ENCODE measurements at places on chromosomes 1 and 21. TPM values are rescaled to one million over a fixed set of nuclear protein-coding genes. Genes with fewer than 3 reads are reported as not detected.

Gene PLEKHN1
- 14.3 TPM for total RNA-seq

Gene PM20D1
- total RNA-seq, result 0.69 TPM

- H3K36me3 ChIP-seq, result no peaks in the 10 kb centered on the region
- H3K4me3 ChIP-seq, result no peak overlapping the region
- no peaks in the 10 kb centered on the region for H3K4me1 ChIP-seq
- no peak overlapping the region for H3K27ac ChIP-seq
These were observed 54.6 kb downstream of the GORAB start for GRCh38 chr1:170586321-170587252.

DNA sequence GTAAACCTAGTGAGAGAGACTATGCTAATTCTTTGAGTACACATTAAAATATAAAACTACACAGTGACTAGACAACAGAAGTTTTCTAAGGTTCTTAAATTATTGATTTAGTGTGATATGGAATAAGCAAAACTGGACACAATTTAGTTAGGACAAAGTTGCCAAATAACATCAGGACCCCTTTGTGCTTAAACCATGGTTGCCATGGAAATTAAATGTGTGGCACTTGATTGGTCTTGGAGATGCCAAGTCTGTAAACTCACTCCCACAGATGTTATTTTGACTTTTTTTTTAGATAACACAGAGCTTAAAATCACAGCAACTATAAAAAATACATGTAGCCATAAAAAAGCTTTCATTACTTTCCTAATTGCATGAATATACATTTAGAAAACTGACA lies 234.6 kb downstream of the BRINP3 start:
- H3K27ac ChIP-seq, result no peak overlapping the region
- DNase-seq, result no peak
- no peaks in the 10 kb centered on the region for H3K36me3 ChIP-seq
- no peaks in the 10 kb centered on the region for H3K27me3 ChIP-seq

GRCh38 chr1:110229348-110230001 lies 19.4 kb downstream of the KCNC4 start:
- peaks cover 29% of the 10 kb centered on the region for H3K4me1 ChIP-seq

Gene LIN28A
- not detected for total RNA-seq

Gene BRDT
- total RNA-seq, result not detected

DNA sequence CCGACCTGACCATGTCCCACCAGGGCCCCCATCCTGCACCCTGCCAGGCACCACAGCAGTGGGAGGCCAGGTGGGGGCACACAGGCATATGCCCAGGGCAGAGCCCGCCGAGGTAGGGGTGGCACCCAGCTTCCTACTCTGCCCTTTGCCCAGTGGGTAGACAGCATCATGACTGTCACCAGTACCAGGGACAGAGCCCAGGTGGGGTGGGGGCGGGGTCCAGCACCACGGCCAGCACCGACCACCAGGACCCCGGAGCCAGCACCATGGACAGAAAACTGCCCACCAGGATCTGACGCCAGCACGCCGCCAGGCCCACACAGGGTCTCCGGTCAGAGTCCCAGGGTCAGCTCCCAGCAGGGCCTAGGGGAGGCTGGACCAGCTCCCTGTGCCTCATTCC lies 3.8 kb downstream of the TAS1R3 start:
- H3K27me3 ChIP-seq, result no peaks in the 10 kb centered on the region
- H3K27ac ChIP-seq, result no peak overlapping the region
- peak; percentile 83 for DNase-seq

Gene MSH4
- total RNA-seq, result 0.41 TPM

- no peaks in the 10 kb centered on the region for H3K4me1 ChIP-seq
- H3K27ac ChIP-seq, result peak overlapping the region; percentile 64
- no peaks in the 10 kb centered on the region for H3K36me3 ChIP-seq
- DNase-seq, result peak; percentile 53
- H3K4me3 ChIP-seq, result peak overlapping the region; percentile 32
- H3K27me3 ChIP-seq, result no peaks in the 10 kb centered on the region
These were observed 8.1 kb upstream of the TSPAN1 start for GRCh38 chr1:46166521-46167462.

DNA sequence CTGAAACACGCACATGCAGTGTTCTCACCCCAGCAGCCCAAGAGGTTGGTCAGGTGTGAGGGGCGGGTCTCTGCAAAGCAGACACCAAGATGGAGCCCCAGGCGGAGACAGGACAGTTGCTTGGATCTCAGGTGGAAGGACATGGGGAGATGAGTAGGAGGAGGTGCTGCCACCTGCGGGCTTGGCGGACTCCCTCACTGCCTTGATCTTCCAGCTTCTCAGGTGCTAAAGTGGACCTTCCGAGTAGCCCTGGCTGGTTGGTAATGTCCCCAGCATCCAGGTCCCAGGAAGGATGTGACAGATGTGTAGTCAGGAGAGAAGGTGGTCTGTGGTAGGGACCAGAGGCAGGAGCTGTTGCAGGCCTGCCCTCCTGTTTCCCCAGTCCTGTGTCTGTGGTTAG lies 114.1 kb downstream of the AJAP1 start:
- no peak overlapping the region for H3K4me3 ChIP-seq
- no peak overlapping the region for H3K27ac ChIP-seq
- no peaks in the 10 kb centered on the region for H3K27me3 ChIP-seq
- no peak for DNase-seq

Gene KCNE2
- total RNA-seq, result not detected

Gene BNIPL
- 0.54 TPM for total RNA-seq

DNA sequence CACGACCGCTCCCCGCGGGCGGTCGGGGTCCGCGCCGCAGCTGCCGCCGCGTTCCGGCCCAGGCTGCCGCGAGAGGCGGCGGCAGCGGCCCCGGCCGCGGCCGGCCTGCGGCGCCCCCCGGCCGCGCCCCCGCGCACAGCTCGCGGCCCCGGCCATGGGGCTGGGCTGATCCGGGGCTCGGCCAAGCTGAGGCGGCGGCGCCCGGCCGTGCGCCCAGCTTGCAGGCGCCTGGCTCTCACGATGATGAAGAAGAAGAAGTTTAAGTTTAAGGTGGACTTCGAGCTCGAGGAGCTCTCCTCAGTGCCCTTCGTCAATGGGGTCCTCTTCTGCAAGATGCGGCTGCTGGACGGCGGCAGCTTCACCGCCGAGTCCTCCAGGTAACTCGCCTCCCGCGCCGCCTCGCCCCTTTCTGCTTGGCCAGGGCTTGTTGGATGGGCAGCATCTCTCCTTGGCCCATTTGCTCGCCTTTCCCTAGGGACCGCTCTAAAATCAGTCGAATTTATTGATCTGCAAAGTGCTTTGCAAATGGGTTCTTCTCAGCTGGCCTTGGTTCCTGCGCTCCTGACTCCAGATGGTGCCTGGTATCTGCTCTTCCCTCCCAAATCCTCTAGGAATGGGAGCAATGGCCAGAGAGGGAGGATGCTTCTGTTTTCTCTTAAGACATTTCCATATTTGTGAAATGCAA lies 431 bp downstream of the EEIG2 start:
- no peaks in the 10 kb centered on the region for H3K27me3 ChIP-seq
- peaks cover 4% of the 10 kb centered on the region for H3K4me1 ChIP-seq
- H3K4me3 ChIP-seq, result peak overlapping the region; percentile 81
- H3K36me3 ChIP-seq, result no peaks in the 10 kb centered on the region

Gene PER3
- 23.8 TPM for total RNA-seq

Gene CELA2A
- total RNA-seq, result not detected

DNA sequence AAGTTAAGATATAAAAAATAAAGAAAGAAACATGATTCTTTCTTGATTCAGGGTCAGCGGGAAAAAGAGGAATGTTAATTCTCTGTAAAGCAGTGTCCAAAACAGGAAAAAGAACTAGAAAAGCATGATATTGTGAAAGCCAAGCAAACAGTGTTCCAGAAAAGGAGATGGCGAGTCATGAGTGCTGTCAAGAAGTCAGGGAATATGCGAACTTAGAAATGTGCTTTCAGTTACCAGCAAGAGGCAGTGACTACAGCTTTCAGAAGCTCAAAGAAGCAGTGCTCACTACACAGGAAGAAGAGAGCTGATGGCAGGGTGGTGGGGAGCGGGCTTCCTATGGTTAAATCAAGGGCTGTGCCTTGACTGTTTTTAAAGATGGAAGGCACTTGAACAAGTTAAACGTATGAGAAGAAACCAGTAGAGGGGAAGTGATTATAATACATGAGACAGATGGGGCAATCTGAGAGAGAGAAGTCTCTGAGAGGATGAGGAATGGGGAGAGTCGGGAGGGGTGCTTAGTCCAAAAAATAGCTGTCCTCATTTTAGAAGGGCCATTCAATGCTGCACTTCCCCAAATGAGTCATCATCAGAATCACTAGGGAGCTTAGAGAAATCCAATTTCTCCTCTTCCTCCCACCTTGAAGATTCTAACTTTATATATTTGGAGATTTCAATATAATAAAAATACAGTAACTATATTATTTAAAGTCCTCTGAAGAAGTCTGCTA lies 90.4 kb downstream of the KCNK1 start:
- H3K36me3 ChIP-seq, result no peaks in the 10 kb centered on the region
- H3K27ac ChIP-seq, result no peak overlapping the region
- no peaks in the 10 kb centered on the region for H3K4me1 ChIP-seq
- H3K4me3 ChIP-seq, result no peak overlapping the region
- DNase-seq, result no peak

DNA sequence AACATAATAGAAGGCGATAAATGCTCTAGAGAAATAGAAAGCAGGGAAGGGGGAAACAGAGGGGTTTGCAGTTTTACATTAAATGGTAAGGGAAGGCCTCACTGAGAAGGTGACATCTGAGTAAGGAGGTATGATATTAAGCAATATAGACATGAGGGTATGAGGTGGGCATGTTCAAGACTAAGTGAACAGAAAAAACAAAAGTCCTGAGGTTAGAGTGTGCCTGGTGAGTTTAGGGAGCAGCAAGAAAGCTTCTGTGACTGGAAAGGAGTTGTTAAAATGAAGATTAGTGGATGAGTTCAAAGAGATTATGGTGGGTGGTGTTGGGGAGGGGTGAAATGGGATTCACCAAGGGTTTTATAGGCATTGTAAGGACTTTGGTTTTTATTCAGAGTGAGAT lies 8.6 kb downstream of the RPRD2 start:
- DNase-seq, result no peak
- H3K4me1 ChIP-seq, result peaks cover 9% of the 10 kb centered on the region
- H3K4me3 ChIP-seq, result no peak overlapping the region
- H3K36me3 ChIP-seq, result no peaks in the 10 kb centered on the region
- H3K27ac ChIP-seq, result no peak overlapping the region

DNA sequence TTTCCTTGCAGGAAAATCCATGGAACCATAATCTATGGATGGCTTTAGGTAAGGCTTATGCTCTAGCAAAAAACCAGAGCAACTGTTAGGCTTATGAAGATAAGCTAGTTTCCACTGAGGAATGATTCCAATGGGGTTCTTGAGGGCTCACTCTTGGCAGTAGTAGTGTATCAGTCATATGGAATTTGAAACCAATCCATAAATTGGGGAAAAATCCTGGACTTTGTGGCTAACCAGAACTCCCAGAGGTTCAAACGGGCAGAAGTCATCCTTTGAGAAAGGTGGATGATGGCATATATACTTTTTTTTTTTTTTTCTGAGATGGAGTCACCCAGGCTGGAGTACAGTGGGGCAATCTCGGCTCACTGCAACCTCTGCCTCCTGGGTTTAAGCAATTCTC lies 54.2 kb upstream of the ATF3 start:
- H3K36me3 ChIP-seq, result no peaks in the 10 kb centered on the region
- no peak overlapping the region for H3K27ac ChIP-seq
- no peaks in the 10 kb centered on the region for H3K27me3 ChIP-seq
- no peak overlapping the region for H3K4me3 ChIP-seq
- H3K4me1 ChIP-seq, result peaks cover 2% of the 10 kb centered on the region

DNA sequence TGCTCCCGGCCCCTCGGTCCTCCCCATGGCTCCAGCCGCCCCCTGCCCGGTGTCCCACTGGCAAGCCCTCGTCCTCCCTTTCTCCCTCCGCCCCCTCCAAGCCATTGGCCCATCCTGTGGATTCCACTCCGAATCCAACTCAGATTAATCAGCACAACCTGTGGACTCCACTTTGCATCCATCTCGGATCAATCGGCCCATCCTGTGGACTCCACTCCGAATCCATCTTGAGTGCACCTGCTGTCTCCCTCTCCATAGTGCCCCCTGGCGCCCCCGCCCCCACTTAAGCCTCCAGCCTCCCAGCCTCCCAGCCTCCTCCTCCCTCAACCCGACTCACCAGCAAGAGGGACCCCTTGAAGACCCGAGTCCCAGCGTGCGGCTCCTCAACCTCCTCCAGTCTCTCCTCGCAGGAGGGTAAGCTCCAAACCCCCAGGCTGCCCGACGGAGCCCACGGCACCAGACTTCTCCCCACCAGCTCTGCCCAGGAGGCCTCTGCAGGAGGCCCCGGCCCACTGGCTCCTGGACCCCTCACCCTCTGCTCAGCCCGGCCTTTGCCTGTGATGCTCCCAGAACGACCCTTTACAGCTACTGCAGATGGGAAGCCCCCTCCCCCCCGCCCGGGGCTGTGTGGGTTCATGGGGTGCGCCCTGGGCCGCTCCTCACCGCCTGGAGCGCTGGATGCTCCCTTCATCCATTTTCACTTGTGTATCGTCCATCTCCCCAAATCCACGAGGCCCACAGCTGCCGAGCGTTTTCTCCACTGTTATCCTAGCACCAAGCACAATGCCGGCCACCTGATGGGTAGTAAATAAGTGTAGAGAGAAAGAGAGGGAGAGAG lies 40.6 kb upstream of the TSPEAR start:
- no peak overlapping the region for H3K27ac ChIP-seq
- H3K4me3 ChIP-seq, result no peak overlapping the region
- no peak for DNase-seq
- H3K27me3 ChIP-seq, result no peaks in the 10 kb centered on the region

GRCh38 chr21:29232530-29233255 lies 66.0 kb upstream of the BACH1 start:
- DNase-seq, result no peak
- H3K27ac ChIP-seq, result no peak overlapping the region
- H3K4me1 ChIP-seq, result no peaks in the 10 kb centered on the region
- H3K27me3 ChIP-seq, result no peaks in the 10 kb centered on the region
- no peak overlapping the region for H3K4me3 ChIP-seq

DNA sequence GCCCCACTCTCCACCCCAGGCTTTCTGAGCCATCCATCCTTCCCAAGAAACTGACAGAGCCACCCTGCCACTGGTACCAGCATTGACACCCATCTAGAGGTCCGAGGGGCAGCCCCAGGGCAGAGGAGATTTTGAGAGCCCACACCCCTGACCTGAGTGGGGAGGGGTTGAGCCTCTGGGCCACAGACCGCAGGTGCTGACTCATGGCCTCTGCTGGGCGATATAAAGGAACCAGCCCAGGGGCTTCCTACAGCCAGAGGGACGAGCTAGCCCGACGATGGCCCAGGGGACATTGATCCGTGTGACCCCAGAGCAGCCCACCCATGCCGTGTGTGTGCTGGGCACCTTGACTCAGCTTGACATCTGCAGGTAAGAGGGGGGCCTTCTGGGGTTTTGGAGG lies at the start of gene PADI4:
TSS of gene PADI4 (plus strand) at position 252 of the 400 bp plus-strand sequence. CDS start at position 278, 26 bp downstream.
- H3K36me3 ChIP-seq, result no peaks in the 10 kb centered on the region
- H3K27ac ChIP-seq, result no peak within 1 kb of the TSS
- DNase-seq, result no peak
- H3K27me3 ChIP-seq, result no peaks in the 10 kb centered on the region

GRCh38 chr1:8136766-8137165 lies 110.7 kb upstream of the ERRFI1 start:
- no peak for DNase-seq
- H3K27me3 ChIP-seq, result no peaks in the 10 kb centered on the region
- no peak overlapping the region for H3K4me3 ChIP-seq
- H3K4me1 ChIP-seq, result peaks cover 10% of the 10 kb centered on the region
- H3K27ac ChIP-seq, result no peak overlapping the region

Gene UMODL1
- total RNA-seq, result not detected
